ENCODE measurements at places on chromosomes 12 and 14.

GRCh38 chr12:51027342-51027835, 1.2 kb upstream of the SLC11A2 start:
- peak overlapping the region; percentile 73 for H3K27ac ChIP-seq
- H3K4me1 ChIP-seq: peaks cover 36% of the 10 kb centered on the region
- H3K4me3 ChIP-seq: peak overlapping the region; percentile 95
- H3K36me3 ChIP-seq: peaks cover 6% of the 10 kb centered on the region
- no peak for DNase-seq

- H3K4me3 ChIP-seq: peak within 1 kb of the TSS; percentile 74
- H3K36me3 ChIP-seq: peaks cover 16% of the 10 kb centered on the region
- DNase-seq: peak; percentile 90
- peaks cover 26% of the 10 kb centered on the region for H3K4me1 ChIP-seq
Measured at GRCh38 chr14:105248368-105249181, at the start of gene BTBD6. BTBD6 (plus strand) TSS chr14:105248533; CDS start chr14:105248712, 179 bp downstream.

- no peak overlapping the region for H3K4me3 ChIP-seq
- H3K27ac ChIP-seq: no peak overlapping the region
- DNase-seq: no peak
- H3K4me1 ChIP-seq: peaks cover 25% of the 10 kb centered on the region
- H3K27me3 ChIP-seq: peaks cover 4% of the 10 kb centered on the region
Measured at GRCh38 chr12:26870491-26871419, 37.8 kb upstream of the ITPR2 start.

- H3K4me3 ChIP-seq: no peak overlapping the region
- no peak for DNase-seq
- no peaks in the 10 kb centered on the region for H3K27me3 ChIP-seq
- no peaks in the 10 kb centered on the region for H3K4me1 ChIP-seq
Measured at GRCh38 chr12:38585086-38585485, 268.5 kb downstream of the ALG10B start.

- H3K36me3 ChIP-seq: no peaks in the 10 kb centered on the region
- H3K4me1 ChIP-seq: no peaks in the 10 kb centered on the region
- DNase-seq: no peak
- no peak overlapping the region for H3K4me3 ChIP-seq
Measured at GRCh38 chr14:74038020-74038859, 19.1 kb downstream of the BBOF1 start.

DNA sequence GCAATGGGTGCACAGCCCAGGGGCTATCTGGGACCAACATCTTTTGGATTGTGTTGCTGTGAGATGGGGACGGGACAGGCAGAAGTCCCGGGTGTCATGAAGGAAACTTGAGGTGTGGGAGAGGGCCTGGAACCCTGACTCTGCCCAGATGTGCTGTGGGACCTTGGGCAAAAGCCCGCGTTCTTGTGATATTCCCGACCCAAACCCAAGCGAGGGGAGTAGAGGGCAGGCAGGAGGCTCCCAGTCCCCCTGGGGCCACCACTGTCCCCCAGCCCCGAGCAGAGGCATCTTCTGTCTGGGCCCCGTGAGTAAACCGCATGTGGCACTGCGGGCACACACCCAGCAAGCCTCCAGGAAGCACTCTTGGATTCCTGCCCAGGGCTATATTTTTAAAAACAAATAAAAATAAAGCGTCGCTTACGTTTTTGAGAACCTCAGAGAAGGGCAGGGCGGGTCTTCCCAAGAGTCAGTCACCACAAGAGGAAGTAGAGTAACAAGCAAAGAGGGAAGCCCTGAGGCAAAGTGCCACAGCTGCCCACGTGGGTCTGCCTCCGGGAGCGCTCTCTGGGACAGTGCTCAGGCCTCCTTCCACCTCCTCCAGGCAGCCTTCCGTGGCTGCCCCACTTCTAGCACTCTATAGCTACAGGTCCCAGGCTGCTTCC, 39.5 kb downstream of the BEGAIN start:
- no peaks in the 10 kb centered on the region for H3K27me3 ChIP-seq
- DNase-seq: peak; percentile 51
- peak overlapping the region; percentile 26 for H3K4me3 ChIP-seq
- no peaks in the 10 kb centered on the region for H3K36me3 ChIP-seq
- peaks cover 18% of the 10 kb centered on the region for H3K4me1 ChIP-seq

DNA sequence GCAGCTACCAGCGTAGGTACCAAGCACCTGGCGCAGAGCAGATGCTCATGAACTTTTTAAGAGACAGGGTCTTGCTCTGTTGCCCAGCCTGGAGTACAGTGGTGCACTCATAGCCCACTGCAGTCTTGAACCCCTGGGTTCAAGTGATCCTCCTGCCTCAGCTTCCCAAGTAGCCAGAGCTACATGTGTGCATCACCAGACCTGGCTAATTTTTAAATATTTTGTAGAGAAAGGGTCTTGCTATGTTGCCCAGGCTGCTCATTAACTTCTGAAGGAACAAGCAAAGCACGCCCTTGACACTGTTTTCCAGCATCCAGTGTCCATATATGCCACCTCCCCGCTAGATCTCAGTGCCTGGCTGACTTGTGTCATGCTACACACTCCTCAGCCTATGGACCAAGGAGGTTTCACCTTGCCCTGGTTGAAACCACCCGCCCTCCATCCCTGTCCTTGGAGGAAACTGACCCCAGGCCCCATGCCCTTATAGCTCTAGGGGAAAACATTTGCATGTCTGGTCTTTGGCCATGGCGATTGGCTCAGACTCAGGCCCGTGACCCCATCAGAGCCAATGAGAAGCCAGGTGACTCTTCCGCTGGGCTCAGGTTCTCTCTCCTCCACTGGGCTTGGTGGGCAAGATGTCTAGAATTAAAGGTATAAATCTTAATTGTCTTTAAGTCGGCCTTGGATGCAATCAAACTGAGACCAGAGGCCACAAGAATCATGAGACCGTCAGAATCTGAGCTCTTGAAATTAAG, 26.3 kb downstream of the TESC start:
- no peaks in the 10 kb centered on the region for H3K27me3 ChIP-seq
- no peak overlapping the region for H3K4me3 ChIP-seq
- no peak overlapping the region for H3K27ac ChIP-seq

- no peak for DNase-seq
- H3K4me3 ChIP-seq: no peak overlapping the region
- H3K27me3 ChIP-seq: no peaks in the 10 kb centered on the region
- no peaks in the 10 kb centered on the region for H3K36me3 ChIP-seq
- H3K4me1 ChIP-seq: no peaks in the 10 kb centered on the region
Measured at GRCh38 chr12:88638966-88639760, 58.9 kb upstream of the KITLG start.

- H3K36me3 ChIP-seq: no peaks in the 10 kb centered on the region
- peak; percentile 73 for DNase-seq
- H3K27ac ChIP-seq: peak within 1 kb of the TSS; percentile 81
- H3K4me3 ChIP-seq: peak within 1 kb of the TSS; percentile 80
Measured at GRCh38 chr14:75981426-75982265, at the start of gene TGFB3. TGFB3 (minus strand) TSS chr14:75981995; CDS start chr14:75980893, 1,102 bp downstream.

- DNase-seq: no peak
- no peak overlapping the region for H3K27ac ChIP-seq
- H3K4me3 ChIP-seq: no peak overlapping the region
Measured at GRCh38 chr14:35965400-35965799, 139.3 kb downstream of the BRMS1L start.

- no peak overlapping the region for H3K4me3 ChIP-seq
- no peak overlapping the region for H3K27ac ChIP-seq
- H3K36me3 ChIP-seq: no peaks in the 10 kb centered on the region
- no peaks in the 10 kb centered on the region for H3K27me3 ChIP-seq
- no peaks in the 10 kb centered on the region for H3K4me1 ChIP-seq
- DNase-seq: no peak
Measured at GRCh38 chr12:64008596-64008995, 164.1 kb downstream of the SRGAP1 start.

- H3K27me3 ChIP-seq: peaks cover 4% of the 10 kb centered on the region
- DNase-seq: no peak
- H3K4me1 ChIP-seq: no peaks in the 10 kb centered on the region
- no peaks in the 10 kb centered on the region for H3K36me3 ChIP-seq
- H3K27ac ChIP-seq: no peak overlapping the region
Measured at GRCh38 chr12:13128291-13128965, 25.0 kb upstream of the GSG1 start.

- H3K4me1 ChIP-seq: peaks cover 49% of the 10 kb centered on the region
- peaks cover 2% of the 10 kb centered on the region for H3K36me3 ChIP-seq
- DNase-seq: peak; percentile 38
Measured at GRCh38 chr14:97995038-97995437, 1197.9 kb downstream of the VRK1 start.

DNA sequence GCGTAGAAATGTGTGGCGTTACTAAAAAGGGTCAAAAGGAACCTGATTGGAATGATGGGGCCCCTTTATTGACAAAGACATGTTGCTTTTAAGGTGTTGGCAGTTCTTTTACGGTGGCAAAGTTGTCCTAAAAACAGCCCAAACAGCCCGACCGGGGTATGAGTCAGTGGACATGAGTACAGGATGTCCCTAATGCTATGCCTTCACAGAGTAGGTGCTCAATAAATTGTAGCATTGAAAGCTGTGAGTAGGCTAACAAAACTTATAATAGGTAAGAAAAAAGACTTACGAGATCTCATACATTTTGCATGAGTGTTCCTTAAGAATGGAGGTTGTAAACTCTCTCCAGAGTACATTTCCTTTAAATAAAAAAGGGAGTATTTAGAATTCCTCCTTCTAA, 2.6 kb downstream of the ELK3 start:
- peak; percentile 52 for DNase-seq
- H3K4me1 ChIP-seq: peaks cover 61% of the 10 kb centered on the region
- peak overlapping the region; percentile 95 for H3K27ac ChIP-seq
- no peaks in the 10 kb centered on the region for H3K27me3 ChIP-seq
- H3K36me3 ChIP-seq: peaks cover 4% of the 10 kb centered on the region
- peak overlapping the region; percentile 82 for H3K4me3 ChIP-seq

GRCh38 chr14:96086032-96086431, 46.9 kb downstream of the C14orf132 start:
- H3K4me3 ChIP-seq: no peak overlapping the region
- H3K4me1 ChIP-seq: no peaks in the 10 kb centered on the region
- H3K27ac ChIP-seq: no peak overlapping the region
- DNase-seq: no peak

DNA sequence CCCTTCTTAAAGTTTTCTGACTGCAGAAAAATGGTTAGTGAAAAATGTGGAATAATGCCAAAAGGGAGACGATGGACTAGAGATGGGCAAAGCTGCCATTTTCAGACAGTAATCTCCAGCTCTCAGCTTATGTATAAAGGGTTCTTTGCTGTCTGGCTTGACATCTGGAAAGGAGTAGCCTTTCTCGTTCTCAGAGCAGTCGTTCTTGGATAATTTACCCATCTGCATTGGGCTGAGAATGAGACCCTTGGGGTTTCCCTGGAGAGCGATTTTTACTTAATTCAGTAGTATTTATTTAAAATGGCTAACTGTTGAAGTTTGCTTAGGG, 1.2 kb downstream of the NUDT4 start:
- H3K4me3 ChIP-seq: peak overlapping the region; percentile 92
- peak overlapping the region; percentile 99 for H3K27ac ChIP-seq
- peaks cover 21% of the 10 kb centered on the region for H3K36me3 ChIP-seq

- H3K27ac ChIP-seq: no peak overlapping the region
- no peak overlapping the region for H3K4me3 ChIP-seq
- H3K4me1 ChIP-seq: peaks cover 55% of the 10 kb centered on the region
- H3K27me3 ChIP-seq: no peaks in the 10 kb centered on the region
- peaks cover 3% of the 10 kb centered on the region for H3K36me3 ChIP-seq
- peak; percentile 33 for DNase-seq
Measured at GRCh38 chr12:572532-572899, 90.7 kb downstream of the NINJ2 start.

DNA sequence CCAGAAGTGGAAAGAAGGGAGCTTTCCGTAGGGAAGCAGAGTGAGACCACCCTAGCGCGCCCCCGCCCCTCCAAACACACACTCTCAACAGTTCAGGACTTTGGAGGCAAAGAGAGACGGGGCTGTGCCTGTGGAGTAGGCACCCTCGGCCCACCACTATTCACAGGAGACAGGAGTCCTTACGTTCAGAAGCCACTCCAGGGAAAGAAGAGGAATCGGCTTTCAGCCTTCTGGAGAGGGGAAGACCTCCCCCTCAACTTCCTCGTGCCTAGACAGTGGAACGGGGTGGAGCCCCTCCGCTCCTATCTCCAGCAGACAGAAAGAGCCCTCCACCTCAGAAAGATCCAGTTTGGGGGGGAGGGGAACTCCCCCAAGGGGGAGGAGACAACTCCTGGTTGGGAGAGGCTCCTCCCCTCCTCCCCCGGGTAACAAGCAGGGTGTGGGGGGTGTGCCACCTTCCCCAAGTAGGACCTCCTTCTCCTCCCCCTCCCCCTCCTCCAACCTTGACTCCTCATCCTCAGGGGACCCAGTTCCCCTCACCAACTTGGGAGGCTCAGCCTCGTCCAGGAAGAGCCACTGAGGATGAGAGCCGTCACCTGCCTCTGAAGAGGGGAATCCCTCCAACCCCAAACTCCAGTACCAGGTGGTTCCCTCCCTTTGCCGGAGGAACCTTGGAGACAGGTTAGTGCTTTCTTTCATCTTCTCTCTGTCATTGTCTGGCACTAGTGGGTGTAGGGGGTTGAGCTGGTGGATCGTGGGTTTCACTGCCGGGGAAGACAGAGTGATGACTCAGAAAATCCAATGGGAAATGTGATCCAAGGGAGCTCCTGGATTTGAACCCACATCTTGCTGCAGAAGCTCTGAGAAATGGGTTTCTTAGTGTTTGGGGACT, 883 bp downstream of the FOXJ2 start:
- peak overlapping the region; percentile 83 for H3K27ac ChIP-seq
- peaks cover 8% of the 10 kb centered on the region for H3K36me3 ChIP-seq
- H3K27me3 ChIP-seq: no peaks in the 10 kb centered on the region
- H3K4me1 ChIP-seq: peaks cover 53% of the 10 kb centered on the region
- peak; percentile 68 for DNase-seq
- H3K4me3 ChIP-seq: peak overlapping the region; percentile 87

GRCh38 chr12:42705863-42706262, 116.3 kb upstream of the PRICKLE1 start:
- H3K27me3 ChIP-seq: no peaks in the 10 kb centered on the region
- H3K36me3 ChIP-seq: no peaks in the 10 kb centered on the region
- H3K27ac ChIP-seq: no peak overlapping the region
- no peak for DNase-seq
- no peaks in the 10 kb centered on the region for H3K4me1 ChIP-seq

GRCh38 chr14:57812741-57813140, 53.2 kb downstream of the SLC35F4 start:
- no peaks in the 10 kb centered on the region for H3K36me3 ChIP-seq
- no peak for DNase-seq
- H3K27ac ChIP-seq: no peak overlapping the region

DNA sequence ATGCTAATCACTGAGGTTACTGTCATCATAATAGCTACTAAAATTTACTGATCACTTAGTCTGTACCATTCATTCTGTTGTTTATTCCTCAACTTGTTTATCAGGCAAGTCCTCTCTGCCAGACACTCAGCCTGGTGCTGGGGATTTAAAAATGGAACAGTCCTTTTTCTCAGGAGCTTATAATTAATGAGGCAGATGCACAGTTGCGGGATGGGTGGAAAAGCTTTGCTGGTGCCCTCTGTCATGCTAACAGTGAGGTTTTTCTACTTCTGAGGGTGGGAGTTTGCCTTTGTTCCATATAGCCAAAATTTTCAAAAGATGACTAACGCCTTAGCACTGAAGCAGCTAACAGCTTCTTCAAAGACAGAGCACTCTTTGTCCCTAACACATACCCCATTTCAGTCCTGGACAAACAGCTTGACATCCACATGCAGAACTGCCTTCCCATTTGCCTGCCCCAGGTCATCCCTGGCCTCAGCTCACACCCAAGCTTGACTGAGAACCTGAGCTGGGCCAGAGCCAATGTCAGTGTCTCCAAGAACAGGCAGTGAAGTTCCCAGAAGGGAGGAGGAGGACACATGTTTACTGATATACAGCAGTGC, 30.8 kb upstream of the HSPB8 start:
- peaks cover 2% of the 10 kb centered on the region for H3K4me1 ChIP-seq
- peaks cover 6% of the 10 kb centered on the region for H3K27me3 ChIP-seq
- DNase-seq: no peak
- H3K27ac ChIP-seq: no peak overlapping the region
- no peak overlapping the region for H3K4me3 ChIP-seq
- no peaks in the 10 kb centered on the region for H3K36me3 ChIP-seq
